Heart left ventricle (tissue), 16 donors: ENCODE measurements at places on chromosomes 11 and 22.

DNA sequence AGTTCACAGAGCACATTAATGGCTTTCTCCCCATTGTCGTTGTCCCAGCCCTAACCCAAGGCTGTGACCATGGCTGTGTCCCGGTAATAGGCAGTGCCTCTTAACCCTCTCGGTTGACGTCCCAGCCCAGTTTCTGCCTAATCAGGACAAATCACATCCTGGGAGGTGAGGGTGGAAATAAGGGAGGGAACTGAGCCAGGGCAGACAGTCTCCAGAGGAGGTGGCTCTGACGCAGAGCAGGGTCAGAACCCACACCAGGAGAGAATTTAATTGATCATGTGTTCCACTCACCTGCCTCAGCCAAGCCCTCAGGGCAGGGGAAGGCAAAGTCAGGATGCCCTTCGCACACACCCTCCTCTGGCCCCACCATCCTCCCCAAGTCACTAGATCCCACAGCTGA, 17.0 kb downstream of the SLC43A1 start:
- no peak for DNase-seq

DNA sequence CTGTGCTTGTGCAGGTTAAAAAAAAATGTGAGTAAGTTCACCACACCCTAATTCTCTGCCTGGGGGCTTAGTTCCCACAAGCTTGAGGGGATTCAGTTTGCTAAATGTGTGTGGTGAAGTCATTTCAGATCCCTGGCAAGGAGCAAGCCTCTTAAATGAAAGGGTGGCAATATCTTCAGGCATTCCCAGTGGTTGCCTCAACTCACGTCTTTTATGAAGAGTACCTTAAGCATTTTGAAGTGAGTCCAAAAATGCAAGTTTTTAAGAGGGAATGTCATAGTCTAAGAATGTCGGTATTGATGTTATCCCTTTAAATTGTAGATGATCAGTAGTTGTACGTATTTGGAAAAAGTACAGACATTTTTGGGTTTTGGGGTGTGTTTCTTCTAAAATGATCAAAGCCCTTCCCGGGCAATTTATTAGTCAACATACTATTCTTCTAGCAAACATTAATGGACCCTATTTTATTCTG, 4.9 kb downstream of the TCP11L1 start:
- DNase-seq, result no peak

DNA sequence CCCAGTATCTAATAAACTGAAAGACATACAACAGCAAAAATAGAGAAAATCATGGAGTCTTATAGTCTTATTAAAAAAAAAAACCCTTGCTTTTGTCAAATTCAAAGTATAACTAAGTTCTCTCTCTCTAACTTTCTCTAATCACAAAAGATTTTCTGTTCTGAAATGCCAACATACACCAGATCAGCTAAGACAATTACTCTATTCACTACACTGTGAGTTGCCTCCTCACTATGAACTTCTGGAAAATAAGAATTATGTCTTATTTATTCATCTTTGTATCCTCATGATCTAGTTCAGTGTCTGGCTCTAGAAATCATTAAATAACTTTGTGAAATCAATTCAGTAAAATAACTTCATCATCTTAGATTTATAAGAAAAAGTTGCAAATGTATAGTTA, 12.7 kb downstream of the FAM76B start:
- DNase-seq, result no peak

GRCh38 chr11:112226831-112227401, 688 bp downstream of the PTS start:
- DNase-seq, result no peak

DNA sequence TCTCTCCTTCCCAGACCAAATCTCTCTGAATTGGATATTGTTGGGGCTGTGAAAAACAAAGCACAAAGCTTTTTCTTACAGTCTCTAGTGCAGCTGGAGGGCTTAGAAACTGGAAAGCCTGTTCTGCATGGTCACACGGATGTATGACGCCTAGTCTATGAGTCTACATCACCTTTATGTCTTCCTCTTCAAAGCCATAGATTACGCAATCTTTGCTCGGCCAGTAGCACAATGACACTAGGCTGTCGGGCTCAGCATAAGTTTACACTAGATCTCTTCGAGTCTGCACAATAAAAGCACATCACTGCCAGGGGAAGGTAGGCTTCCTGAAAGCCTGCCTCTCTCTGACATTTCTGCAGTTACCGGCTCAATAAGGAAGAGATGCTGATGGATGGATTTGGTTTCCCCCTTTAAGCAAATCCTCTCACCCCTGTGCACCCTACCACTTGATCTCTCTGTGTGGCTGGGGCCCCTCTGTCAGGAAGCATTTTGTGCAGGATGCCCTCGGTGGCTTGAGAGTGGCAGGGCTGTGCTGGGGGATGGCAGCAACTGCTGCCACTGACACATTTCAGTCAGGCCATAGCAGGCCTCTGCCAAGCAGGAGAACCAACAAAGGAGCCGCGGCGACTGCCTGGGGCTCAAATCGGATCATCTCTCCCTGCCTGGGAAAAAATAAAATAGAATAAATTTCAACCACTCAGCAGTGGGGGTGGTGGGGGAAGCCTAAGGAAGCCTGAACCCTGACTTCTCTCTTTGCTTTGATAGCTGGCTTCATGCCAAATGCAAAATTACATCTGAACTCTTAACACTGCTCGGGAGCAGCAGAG, 1272.8 kb downstream of the LRRC4C start:
- DNase-seq, result no peak

GRCh38 chr22:40653361-40653760, 16.8 kb upstream of the MRTFA start:
- DNase-seq, result no peak

GRCh38 chr22:31179345-31179744, 19.4 kb downstream of the RNF185 start:
- no peak for DNase-seq

GRCh38 chr11:77091146-77091940, 11.3 kb upstream of the OMP start:
- peak; percentile 73 for DNase-seq

GRCh38 chr11:3197878-3198528, 20.6 kb downstream of the MRGPRG start:
- DNase-seq, result no peak

GRCh38 chr11:72739240-72740059, 12.8 kb downstream of the ARAP1 start:
- DNase-seq, result no peak

DNA sequence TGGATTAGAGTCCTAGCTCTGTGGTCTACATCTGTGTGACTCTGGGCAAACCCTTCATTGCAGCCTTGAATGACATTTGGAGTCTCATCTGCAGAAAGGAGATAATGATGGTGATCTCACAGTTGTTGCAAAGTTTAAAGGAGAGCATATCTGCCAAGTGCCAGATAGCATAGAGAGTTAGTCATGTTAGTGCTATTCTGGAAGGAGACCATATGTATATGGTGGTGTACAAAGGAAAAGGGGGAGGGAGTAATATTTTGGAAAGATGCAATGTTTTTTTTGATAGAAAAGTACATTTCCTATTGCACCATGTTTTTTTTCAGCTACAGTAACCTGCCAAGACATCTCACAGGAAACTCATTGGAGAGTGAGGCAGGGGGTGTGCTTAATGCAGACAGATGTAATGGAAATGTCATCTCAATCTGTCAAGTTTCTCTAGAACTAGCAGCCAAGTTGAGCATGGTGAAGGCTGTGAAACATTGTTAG, 92.1 kb upstream of the NARS2 start:
- no peak for DNase-seq

DNA sequence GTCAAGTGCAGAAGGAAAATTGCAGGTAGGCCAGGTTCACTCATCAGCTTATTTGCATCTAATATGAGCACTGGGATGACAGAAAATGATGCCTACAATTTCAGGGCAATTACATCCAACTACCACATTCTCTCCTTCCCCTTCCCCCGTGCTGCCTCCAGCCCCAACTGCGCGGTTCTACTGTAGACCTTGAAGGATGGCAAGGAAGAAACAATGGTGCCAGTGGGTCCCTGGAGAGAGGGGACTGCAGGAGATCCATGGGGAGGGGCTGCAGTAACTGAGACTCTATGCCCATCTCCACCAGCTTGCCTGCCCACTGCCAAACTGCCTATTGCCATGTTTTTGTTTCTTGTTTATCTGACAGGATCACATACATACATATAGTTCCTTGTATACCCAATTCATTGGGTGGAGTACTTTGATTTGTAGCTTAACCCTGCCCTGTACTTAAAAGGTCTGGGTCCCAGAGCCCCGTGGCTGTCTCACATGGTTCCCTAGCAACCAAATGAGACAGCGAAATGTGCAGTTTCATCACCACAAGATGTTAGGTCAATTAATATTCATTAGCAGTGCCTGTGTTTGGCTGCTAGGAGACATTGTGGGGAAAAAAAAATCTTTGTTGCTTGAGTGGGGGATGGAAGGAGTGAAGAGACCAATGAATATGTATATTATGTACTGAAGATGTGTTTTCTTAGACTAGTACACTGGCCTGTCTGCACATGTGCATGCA, 253.5 kb upstream of the PLET1 start:
- no peak for DNase-seq

DNA sequence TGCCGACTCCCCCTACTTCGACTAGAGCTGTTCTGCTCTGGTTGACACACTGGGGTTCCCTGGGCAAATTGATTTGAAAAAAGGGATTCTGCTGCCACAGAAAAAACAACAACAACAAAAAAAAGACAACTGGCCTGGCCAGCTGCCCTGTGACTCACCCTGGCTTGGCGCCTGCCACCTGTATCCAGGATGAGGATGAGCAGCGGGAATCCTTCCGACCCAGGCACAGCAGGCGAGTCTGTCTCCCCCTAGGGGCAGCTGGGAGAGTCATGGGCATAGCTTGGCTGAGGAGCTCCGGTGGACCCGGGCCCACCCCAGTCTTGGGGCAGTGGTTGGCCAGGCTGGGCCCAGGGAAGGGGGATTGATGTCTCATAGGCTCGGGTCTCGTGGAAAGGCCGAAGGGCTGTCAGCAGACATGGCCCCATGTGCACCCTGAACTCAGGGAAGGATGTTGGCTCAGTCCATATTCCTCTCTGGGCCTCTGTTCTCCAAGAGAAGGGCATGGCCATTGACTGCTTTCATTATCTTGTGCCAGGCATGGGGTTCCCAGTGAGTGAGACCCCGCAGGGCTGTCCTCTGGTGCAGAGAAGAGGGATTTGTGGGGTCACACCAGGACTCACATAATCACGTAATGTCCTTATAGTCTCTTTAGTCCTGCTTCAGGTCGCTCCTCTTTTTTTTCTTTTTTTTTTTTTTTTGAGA, 10.4 kb upstream of the SUN2 start:
- DNase-seq, result no peak

DNA sequence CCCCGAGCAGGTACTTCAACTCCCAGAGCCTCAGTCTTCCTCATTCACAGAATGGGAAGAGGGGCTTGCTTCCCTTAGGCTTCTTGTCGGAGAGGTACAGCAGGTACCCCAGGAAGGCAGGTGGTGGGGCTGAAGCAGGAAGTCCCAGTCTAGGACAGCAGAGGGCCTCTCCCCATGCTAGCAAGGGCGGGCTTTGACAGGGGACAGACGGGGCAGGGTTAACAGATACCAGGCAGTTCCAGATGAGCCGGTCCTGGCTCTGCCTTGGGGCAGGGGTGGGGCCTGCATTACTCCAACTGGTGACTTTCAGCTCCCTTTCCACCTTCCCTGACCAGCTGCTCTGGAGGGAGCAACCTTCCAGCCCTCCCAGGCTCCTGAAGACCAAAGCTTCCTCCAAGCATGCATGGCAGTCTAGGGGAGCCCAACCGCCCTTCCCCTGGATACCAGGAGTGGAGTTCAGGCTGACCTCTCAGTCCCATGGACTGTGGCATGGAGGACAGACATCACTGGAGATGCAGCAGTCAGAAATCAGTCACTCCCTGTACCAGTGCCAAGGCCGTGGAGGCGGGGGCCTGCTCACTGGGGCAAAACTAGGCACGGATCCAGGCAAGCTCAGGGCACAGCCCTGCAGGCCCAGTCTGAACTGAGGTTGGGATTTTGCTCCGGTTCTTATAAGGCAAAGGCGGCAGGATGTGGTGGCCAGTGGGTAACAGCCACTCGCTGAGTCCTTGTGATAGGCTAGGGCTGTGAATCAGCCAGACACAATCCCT, 60.5 kb downstream of the NAT10 start:
- peak; percentile 59 for DNase-seq

DNA sequence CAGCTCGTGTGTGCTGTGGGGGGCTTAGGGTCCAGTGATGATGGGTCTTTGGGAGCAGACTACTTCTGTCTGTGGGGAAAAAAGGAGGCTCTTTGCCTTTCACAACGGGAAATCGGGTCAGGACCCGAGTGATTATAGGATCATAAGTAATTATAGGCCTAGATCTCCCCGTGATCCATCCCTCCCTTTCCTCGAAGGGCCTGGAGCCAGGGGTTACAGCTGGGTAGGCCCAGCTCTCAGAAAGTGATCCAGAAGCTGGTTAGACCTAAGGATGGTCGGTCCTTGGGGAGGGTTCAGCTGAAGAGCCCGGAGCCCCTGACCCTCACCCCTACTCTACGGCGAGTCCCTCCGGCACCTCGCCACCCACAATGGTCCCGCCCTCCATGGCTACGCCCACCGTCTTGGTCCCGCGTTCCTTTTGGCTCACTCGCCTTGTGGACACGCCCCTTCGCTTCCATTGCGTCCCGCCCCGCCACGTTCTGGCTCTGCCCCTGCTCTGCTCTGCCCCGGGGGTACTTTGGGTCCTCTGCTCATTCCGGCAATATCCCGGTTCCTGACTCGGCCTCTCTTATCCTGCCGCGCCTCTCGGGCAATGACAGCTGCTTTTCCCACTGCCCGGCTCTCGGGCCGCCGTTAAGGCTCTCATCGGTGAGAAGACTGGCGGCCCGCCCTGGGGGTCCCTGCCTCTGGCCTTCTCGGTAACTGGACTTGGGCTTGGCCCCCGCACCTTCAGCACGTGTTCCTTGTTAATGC, 5.0 kb downstream of the IGSF22 start:
- DNase-seq, result peak; percentile 84

DNA sequence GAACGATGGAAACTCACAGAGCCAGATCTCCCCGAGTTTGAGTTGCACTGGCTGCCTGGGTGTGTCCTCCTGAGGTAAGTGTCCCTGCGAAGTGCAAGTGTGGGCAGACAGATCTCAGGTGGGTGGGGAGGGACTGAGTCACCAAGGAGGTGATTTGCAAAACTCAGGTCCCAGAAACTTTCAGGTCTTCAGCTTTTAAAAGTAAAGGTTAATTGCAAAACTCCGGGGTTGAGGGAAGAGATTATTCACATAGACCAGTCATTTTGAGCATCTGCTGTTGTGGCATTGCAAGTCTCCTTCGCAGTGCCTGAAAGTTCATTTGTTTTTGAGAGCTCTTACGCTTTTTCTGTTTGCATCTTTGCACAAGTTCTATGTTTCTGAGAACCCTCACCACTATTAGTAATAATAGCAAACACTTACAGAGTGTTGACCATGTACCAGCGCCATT, 7.1 kb downstream of the CD44 start:
- DNase-seq, result no peak

- DNase-seq, result no peak
Observed at GRCh38 chr11:69183613-69184012, 27.9 kb downstream of the SMIM38 start.

GRCh38 chr22:25492162-25492561, 72.3 kb upstream of the GRK3 start:
- no peak for DNase-seq

GRCh38 chr22:29343313-29343805, 27.9 kb upstream of the RASL10A start:
- DNase-seq, result peak; percentile 81
